Large intestine (tissue), 12 donors: ENCODE measurements at places on chromosomes 12 and 14. TPM values are rescaled to one million over a fixed set of nuclear protein-coding genes. Genes with fewer than 3 reads are reported as not detected.

- no peak for DNase-seq
- peaks cover 3% of the 10 kb centered on the region for H3K4me1 ChIP-seq
- no peaks in the 10 kb centered on the region for H3K36me3 ChIP-seq
- no peak overlapping the region for H3K27ac ChIP-seq
These were observed 4.0 kb downstream of the ASCL1 start for GRCh38 chr12:102961466-102961855.

DNA sequence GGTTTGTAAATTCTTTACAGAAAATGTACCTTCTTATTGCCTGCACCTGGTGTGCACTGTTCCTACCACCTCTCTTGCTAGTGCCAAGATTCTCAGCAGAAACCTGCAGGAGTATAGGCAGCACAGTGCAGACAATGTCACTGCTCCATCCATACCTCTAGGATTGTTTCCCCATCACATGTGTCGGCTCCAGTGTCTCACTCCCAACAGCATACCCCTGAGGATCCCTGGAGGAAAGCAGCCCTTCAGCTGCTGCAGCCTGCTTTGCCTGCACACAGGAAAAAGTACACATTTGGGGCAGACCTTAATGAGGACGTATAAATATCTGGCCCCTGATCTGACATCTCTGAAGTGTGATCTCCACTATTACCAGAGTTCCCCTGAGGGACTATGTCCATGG, 235.5 kb downstream of the MDGA2 start:
- no peaks in the 10 kb centered on the region for H3K36me3 ChIP-seq
- H3K4me3 ChIP-seq, result no peak overlapping the region
- no peak overlapping the region for H3K27ac ChIP-seq
- no peak for DNase-seq

- H3K36me3 ChIP-seq, result peaks cover 79% of the 10 kb centered on the region
- H3K27ac ChIP-seq, result no peak overlapping the region
- H3K4me3 ChIP-seq, result no peak overlapping the region
- no peaks in the 10 kb centered on the region for H3K27me3 ChIP-seq
- H3K4me1 ChIP-seq, result no peaks in the 10 kb centered on the region
- no peak for DNase-seq
These were observed 15.4 kb upstream of the SELPLG start for GRCh38 chr12:108649126-108649525.

DNA sequence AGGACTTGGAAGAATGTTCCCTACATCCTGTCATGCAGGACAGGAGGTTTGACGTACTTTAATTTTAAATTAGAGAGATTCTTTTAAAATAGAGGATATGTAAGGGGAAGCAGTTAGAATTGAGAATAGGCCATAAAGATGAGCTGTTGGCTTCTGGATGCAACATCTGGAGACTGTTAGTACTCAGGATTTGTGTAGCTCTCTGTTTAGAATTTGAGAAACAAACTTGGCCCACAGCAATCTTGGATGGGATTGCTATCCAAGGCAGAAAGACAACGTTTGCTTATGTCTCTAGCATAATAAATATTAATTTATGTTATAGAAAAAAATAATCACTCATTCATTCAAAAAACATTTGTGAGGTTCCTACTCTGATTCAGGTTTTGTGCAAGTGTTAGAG, 398.4 kb upstream of the NOVA1 start:
- H3K36me3 ChIP-seq, result no peaks in the 10 kb centered on the region
- H3K4me3 ChIP-seq, result no peak overlapping the region
- no peaks in the 10 kb centered on the region for H3K27me3 ChIP-seq
- no peak for DNase-seq
- no peak overlapping the region for H3K27ac ChIP-seq

DNA sequence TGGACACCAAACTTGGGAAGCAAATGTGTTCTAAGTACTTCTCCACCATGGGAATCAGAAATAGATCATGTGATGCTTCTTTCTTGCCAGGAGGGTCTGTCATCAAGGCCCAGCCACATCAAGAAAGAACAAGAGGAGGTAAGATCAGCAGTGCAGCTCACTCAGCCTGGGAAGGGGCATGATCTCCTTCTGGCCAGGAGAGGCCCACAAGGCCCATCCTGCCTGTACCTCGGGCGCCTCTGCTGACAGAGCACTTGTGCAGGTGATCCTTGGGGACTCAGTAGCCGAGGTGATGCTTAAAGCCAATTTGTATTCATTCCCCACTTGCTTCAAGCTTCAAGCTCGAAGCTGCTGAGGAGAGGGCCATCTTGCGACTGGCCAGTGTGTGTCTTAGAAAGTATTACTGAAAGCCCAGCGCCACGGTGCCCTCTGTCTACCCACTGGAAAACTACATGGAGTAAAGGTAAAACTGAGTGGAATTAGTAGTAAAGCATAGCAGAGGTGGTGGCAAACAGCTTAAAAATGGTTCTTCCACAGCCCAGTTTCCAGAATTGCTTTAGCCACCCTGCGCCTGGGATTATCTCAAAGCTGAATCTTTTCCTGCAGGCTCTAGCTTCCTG, 26.2 kb downstream of the RTRAF start:
- no peak overlapping the region for H3K27ac ChIP-seq
- H3K27me3 ChIP-seq, result no peaks in the 10 kb centered on the region
- peaks cover 15% of the 10 kb centered on the region for H3K4me1 ChIP-seq
- H3K36me3 ChIP-seq, result peaks cover 22% of the 10 kb centered on the region
- DNase-seq, result no peak

DNA sequence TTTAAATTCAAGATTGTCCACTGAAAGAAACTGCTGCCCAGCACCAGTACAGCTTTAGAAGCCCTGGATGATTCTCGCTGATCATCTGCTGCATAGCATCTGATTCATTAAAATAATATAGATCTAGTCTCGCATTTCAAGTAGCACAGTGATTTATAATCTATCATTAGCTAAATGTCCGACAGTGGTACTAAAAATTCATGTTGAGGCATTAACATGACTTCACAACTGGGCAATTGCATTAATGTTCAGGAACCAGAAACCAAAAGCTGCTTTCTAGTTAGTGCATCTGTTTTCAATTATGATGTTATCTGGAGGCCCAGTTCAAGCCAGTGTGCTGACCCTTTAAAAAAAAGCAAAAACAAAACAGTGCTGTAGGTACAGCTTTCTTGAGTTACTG, 1987.2 kb upstream of the SEL1L start:
- no peaks in the 10 kb centered on the region for H3K36me3 ChIP-seq
- no peak overlapping the region for H3K27ac ChIP-seq
- no peak for DNase-seq
- H3K4me3 ChIP-seq, result no peak overlapping the region

DNA sequence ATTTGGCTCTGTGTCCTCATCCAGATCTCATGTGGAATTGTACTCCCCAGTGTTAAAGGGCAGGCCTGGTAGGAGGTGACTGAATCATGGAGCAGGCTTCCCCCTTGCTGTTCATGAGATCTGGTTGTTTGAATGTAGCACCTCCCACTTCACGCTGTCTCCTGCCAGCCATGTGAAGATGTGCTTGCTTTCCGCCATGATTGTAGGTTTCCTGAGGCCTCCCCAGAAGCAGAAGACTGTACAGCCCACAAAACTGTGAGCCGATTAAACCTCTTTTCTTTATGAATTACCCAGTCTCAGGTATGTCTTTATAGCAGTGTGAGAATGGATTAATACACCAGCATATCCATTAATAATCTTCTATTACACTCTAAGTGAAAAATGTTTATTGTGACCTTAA, 70.2 kb downstream of the BAZ1A start:
- H3K27me3 ChIP-seq, result no peaks in the 10 kb centered on the region
- peaks cover 23% of the 10 kb centered on the region for H3K36me3 ChIP-seq
- DNase-seq, result no peak
- H3K27ac ChIP-seq, result no peak overlapping the region

Gene PMCH
- polyA plus RNA-seq, result 0.18 TPM

Gene NDRG2
- 76.5 TPM for polyA plus RNA-seq

Gene PTHLH
- 0.60 TPM for polyA plus RNA-seq
